Pancreas (tissue), 10 donors: ENCODE measurements at places on chromosomes 6 and 20.

DNA sequence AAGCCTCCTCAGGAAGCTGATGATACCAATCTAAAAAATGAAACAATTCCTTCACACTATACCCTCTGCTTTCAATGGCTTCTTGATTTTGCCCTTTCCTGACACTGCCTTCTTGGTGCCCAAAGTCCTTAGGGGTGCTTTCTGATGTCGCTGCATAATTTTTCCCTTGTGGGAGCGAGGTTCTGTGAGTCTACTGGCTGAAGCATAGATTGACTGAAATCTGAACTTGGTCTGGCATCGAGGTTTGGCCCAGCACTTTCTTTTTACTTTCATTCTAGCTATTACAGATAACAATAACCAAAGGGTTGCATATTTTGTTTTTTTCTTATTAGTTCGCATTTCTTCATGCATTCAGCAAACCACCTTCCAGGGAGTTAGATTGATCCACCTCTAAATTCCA, 65.8 kb downstream of the E2F3 start:
- no peaks in the 10 kb centered on the region for H3K36me3 ChIP-seq
- no peaks in the 10 kb centered on the region for H3K27me3 ChIP-seq
- DNase-seq = no peak
- no peak overlapping the region for H3K4me3 ChIP-seq
- no peak overlapping the region for H3K27ac ChIP-seq

- H3K4me1 ChIP-seq = no peaks in the 10 kb centered on the region
- no peak overlapping the region for H3K4me3 ChIP-seq
- DNase-seq = no peak
These were observed 243.9 kb upstream of the RUNX2 start for GRCh38 chr6:45084257-45084656.

DNA sequence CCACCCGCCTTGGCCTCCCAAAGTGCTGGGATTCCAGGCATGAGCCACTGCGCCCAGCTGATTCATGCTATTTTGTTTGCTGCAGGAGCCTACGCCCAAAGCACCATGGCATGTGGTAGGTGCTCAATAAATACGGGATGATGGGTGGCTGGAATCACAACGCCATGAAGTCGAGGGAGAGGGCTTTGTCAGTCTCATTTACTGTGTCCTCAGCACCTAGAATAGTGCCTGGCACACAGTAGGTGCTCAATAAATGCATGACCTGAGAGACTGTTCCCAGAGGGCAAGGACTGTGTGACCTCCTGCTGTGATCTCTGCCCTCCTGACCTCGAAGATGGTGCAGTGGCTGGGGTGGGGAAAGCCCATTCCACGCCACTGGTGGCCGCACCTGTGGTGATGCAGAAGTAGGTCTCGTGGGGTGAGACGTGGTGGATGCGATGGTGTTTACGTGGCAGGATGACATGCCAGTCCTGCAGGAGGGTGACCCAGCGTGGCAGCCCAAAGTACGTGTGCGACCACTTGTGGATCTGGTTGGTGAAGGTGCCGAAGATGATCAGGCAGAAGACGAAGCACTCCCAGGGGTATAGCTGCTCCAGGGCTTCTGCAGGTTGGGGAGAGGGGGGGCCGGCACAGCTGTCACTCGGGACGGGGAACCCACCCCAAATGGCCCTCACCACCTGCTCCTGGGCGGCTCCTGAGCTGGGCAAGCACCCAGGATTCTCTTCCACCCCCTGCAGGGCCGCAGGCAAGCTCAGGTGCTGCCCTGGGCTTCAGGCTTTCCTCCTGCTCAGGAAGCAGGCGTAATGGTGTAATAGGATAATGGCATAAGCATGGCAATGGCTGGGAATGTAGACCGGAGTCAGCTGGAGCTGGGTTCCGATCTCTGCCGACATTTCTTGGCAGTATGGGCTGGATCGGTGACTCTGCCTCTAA, 14.9 kb upstream of the UBE2V1 start:
- no peak overlapping the region for H3K27ac ChIP-seq
- H3K27me3 ChIP-seq = no peaks in the 10 kb centered on the region
- H3K36me3 ChIP-seq = no peaks in the 10 kb centered on the region
- no peak for DNase-seq

GRCh38 chr6:1554141-1554475, 55.6 kb upstream of the FOXC1 start:
- H3K27me3 ChIP-seq = no peaks in the 10 kb centered on the region
- H3K4me1 ChIP-seq = no peaks in the 10 kb centered on the region
- H3K36me3 ChIP-seq = no peaks in the 10 kb centered on the region
- H3K4me3 ChIP-seq = no peak overlapping the region
- H3K27ac ChIP-seq = no peak overlapping the region

DNA sequence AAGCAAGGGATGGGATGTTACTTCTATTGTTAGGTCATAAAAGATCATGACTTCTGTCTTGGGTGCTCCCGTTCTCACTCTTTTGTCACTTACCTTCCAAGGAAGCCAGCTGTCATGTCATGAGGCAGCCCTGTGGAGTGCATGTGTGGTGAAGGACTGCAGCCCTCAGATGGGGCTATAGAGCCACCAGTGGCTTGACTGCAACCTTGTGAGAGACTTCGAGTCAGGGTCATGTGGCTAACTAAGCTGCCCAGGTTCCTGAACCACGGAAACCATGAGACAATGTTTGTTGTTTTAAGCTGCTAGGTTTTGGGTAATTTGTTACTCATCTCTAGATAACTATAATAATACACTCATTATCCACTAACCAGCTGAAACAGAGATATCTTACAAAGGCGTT, 477.1 kb downstream of the BTBD3 start:
- no peaks in the 10 kb centered on the region for H3K36me3 ChIP-seq
- no peak overlapping the region for H3K27ac ChIP-seq
- no peak overlapping the region for H3K4me3 ChIP-seq
- DNase-seq = no peak
- no peaks in the 10 kb centered on the region for H3K27me3 ChIP-seq

DNA sequence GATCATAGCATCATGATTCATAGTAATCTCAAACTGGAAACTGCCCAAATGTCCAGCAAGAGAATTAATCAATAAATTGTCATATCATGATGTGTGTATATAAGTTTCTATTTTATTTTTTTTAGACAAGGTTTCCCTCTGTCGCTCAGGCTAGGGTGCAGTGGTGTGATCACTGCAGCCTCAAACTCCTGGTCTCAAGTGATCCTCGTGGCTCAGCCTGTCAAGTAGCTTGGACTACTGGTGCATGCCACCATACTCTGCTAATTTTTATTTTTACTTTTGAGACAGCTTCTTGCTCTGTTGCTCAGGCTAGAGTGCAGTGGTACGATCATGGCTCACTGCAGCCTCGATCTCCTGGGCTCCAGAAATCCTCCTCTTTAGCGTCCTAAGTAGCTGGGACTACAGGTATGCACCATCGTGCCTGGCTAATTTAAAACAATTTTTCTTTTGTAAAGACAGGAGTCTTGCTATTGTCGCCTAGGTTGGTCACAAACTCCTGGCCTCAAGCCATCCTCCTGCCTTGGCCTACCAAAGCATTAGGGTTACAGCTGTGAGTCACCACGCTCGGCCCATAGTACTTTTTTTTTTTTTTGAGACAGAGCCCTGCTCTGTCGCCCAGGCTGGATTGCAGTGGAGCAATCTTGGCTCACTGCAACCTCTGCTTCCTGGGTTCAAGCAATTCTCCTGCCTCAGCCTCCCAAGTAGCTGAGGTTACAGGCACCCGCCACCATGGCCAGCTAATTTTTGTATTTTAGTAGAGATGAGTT, 8.7 kb upstream of the ATRN start:
- no peak overlapping the region for H3K4me3 ChIP-seq
- DNase-seq = no peak
- H3K27ac ChIP-seq = no peak overlapping the region
- H3K36me3 ChIP-seq = no peaks in the 10 kb centered on the region
- H3K27me3 ChIP-seq = no peaks in the 10 kb centered on the region

DNA sequence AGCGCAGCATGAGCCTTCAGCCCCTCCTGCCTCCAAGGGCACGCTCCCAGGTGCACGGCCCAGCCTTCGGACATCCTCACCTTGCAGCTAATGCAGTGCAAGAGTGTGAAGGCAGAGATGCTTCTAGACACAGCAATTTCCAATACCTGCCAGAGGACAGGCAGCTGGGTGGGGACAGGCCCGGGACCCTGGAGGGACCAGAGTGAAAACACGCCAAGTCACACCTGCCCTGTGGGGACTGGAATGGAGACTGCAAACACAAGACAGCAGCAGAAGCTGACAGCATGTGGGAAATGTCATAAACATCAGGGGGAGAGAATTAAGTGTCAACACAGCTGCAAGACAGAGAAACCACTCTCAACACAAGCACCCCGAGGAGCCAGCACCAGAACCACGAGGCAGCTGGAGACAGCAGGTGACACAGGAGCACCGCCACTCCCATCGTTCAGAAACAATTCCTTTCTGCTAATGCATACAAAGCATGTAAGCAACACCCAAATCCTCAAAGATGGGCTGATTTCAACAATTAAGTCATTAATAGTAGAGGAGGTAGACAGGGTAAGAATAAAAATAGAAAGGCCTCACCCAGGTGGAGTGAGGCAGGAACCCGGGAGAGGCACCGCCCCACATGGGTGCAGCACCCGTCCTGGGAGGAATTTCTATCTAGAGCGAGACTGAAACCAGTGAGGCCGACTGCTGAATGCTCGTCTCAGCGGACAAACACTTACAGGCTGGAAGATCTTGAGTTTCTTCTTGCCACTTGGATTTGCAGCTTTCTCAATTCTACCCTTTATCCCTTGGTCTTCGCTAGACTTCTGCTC, 17.1 kb downstream of the DIDO1 start:
- no peaks in the 10 kb centered on the region for H3K27me3 ChIP-seq
- no peak overlapping the region for H3K4me3 ChIP-seq
- H3K27ac ChIP-seq = no peak overlapping the region
- H3K36me3 ChIP-seq = peaks cover 81% of the 10 kb centered on the region
- H3K4me1 ChIP-seq = no peaks in the 10 kb centered on the region
- DNase-seq = no peak

DNA sequence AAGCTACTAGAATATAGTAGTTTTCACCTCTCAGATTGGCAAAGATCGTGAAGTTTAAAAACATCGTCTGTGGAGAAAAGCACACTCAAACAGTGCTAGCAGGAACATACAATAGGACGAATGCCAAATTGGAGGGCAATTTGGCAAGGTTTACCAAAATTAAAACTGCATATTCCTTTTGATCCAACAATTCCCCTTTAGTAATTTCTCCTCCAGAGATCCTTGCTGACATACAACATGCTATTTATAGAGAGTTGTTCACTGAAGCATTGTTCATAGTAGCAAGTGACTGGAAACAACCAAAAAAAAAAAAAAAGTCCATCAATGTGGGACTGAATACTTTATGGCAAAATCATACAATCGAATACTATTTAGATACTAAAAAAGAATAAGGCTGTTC, 202.2 kb downstream of the ATXN1 start:
- no peak for DNase-seq
- no peaks in the 10 kb centered on the region for H3K4me1 ChIP-seq
- no peaks in the 10 kb centered on the region for H3K27me3 ChIP-seq
- H3K27ac ChIP-seq = no peak overlapping the region
- H3K4me3 ChIP-seq = no peak overlapping the region
- H3K36me3 ChIP-seq = no peaks in the 10 kb centered on the region

DNA sequence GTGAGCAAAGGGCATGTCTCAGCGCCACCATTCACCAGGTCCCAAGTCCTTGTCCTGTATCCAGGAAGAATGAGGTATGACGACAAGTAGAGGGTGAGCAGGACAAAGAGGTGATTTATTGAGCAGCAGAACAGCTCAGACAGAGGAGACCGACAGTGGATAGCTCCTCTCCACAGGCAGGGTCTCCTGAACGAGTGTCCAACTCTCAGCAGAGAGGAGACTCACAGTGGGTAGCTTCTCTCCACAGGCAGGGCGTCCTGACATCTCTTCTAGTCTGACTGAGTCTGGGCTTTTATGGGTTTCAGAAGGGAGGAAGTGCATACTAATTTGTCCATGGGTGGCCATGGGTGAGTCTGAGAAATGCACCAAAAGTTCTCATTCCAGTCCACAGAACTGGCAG, 204.7 kb downstream of the ANKRD60 start:
- H3K27me3 ChIP-seq = no peaks in the 10 kb centered on the region
- no peak overlapping the region for H3K27ac ChIP-seq
- H3K4me1 ChIP-seq = peaks cover 9% of the 10 kb centered on the region

DNA sequence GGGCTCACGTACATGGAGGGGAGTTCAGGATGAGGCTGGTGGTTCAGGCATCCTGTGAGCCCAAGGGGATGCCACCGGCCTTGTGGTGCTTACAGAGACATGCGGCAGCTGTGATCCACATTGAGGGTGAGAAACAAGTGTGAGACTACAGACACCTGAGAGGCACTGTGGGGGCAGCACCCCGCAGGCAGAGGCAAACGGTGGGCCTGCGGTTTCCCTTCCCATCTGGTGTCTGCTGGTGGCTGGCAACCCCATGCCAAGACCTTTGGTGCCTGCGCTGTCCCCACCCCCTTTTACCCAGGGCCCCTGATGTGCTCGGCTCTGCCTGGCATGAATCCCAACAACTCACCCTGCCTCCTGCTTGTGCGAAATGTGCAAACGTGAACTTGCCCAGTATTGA, 42.0 kb downstream of the ERMARD start:
- no peaks in the 10 kb centered on the region for H3K4me1 ChIP-seq
- no peaks in the 10 kb centered on the region for H3K27me3 ChIP-seq
- DNase-seq = no peak
- no peak overlapping the region for H3K27ac ChIP-seq
- H3K4me3 ChIP-seq = no peak overlapping the region
- H3K36me3 ChIP-seq = no peaks in the 10 kb centered on the region

- no peak overlapping the region for H3K27ac ChIP-seq
- no peak overlapping the region for H3K4me3 ChIP-seq
- H3K4me1 ChIP-seq = no peaks in the 10 kb centered on the region
- no peak for DNase-seq
- no peaks in the 10 kb centered on the region for H3K27me3 ChIP-seq
- no peaks in the 10 kb centered on the region for H3K36me3 ChIP-seq
These were observed 293.8 kb downstream of the ZNF217 start for GRCh38 chr20:53299831-53300230.

DNA sequence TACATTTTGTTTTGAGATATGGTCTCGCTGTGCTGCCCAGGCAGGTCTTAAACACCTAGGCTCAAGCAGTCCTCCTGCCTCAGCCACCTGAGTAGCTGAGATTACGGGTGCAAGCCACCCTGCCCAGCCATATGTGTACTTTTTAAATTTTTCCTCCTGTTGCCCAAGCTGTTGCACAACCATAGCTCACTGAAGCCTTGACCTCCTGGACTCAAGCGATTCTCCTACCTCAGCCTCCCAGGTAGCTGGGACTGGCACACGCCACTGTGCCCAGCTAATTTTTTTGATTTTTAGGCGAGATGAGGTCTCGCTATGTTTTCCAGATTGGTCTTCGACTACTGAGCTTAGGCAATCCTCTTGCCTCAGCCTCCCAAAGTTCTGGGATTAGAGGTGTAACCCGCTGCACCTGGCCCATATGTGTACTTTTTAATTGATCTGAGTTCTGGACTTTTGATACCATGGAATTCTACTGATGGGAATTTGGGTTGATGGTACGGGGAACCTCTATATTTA, 44.9 kb downstream of the ITCH start:
- peaks cover 6% of the 10 kb centered on the region for H3K4me1 ChIP-seq
- no peak overlapping the region for H3K27ac ChIP-seq
- DNase-seq = no peak
- H3K27me3 ChIP-seq = no peaks in the 10 kb centered on the region
- H3K36me3 ChIP-seq = peaks cover 3% of the 10 kb centered on the region
